ENCODE measurements at places on chromosomes 7 and 10.

GRCh38 chr10:324593-324992, 189.3 kb downstream of the ZMYND11 start:
- no peak for DNase-seq

- no peak for DNase-seq
Observed at GRCh38 chr7:30732606-30733005, 19.3 kb upstream of the INMT start.

GRCh38 chr10:91017198-91017597, 96.3 kb upstream of the ANKRD1 start:
- DNase-seq = no peak

DNA sequence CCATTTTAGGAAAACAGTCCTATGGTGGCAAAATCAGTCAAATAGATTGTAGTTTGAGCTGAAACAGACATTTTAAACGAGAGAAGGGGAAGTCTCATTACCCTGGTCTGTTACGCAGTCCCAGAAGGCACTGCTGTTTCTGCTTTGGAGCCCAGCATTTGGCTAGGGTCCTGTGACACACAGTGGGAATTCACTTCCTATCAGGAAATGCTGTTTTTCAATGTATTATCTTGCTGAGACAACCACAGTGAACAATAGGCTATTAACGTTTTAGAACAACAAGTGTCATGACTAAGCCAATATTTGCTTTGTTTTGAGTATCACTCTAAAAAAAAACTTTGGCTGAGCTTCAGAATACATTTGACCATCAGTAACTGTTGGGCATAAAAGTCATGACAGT, 74.1 kb downstream of the ADD3 start:
- no peak for DNase-seq

DNA sequence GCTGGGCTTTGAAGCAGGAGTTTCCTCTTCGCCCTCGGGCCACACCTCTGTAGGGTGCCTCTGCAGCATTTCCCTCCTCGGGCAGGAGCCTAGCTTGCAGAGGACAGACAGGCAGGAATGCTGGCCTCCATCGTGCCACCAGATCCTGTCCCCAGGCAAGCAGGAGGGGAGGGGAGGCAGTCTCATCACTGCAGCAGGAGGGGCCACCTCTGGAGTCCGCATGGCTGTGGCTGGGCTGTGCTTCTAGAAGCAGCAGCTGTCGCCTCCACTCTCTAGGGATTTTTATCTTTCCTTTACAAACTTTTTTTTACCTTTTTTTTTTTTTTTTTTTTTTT, 181.4 kb downstream of the CUX1 start:
- DNase-seq = peak; percentile 52

GRCh38 chr10:116835658-116836057, 13.6 kb upstream of the ENO4 start:
- DNase-seq = no peak

DNA sequence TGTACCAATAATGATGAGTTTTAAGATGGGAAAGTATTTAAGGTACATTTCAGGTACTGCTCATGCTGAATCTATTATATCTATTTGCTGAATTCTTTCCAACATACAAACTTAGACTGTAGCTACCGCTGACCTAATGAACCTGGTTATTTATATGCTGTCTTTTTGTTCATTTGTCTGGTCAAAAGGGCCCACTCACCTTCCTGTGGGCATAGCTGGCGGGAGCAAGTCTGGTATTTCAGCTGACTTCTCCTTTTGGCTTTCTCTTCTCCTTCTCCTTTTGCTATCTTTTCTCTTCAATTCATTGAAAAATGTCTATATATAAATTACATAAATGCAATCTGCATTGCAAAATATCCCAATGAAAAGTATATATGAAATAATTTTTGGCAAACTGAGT, 9.5 kb downstream of the PLXDC2 start:
- no peak for DNase-seq

- no peak for DNase-seq
Observed at GRCh38 chr7:142405122-142405765, 147.4 kb upstream of the PRSS58 start.

- no peak for DNase-seq
Observed at GRCh38 chr10:3082290-3082689, 14.9 kb downstream of the PFKP start.

GRCh38 chr10:98364432-98365102, 50.4 kb downstream of the PYROXD2 start:
- no peak for DNase-seq

DNA sequence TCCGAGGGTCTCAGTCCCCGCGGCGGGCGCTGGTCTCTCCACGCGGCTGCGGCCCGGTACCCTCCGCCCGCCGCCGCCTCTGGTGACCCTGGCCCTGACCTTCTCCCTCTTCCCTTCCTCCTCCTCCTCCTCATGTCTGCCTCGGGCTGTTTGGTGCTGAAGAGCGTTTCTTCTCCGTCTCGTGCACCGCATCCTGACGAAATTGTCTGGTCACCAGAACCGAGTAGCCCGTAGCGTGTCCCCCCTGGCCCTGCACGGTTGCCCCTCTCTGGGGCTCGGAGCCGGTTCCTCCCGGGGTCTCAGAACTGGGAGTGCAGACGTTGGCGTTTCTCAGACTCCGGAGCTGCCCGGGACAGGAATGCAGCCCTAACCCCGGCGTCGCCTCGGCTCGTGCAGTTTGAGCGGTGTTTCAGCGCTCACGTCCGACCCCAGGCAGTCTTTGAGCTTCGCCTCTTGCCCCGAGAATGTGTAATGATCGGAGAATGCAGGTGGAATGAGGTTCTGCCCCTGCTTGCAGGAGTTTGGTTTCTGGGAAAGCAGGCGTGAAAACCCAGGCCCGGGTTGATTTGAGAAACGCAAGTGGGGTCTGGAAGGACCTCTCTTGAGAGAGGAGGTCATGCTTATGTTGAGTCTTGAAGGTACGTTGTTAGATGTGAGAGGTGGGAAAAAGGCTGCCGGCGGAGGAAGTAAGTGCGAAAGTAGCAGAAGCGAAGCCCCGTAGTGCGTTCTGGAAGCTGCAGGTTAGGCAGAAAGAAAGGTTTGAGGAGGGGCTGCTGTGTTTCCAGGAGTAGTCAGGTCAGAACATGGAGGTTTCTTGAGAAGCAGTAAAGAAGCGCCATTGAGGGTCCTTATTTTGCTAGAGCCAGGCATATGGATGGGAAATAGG, 743 bp downstream of the RBM17 start:
- DNase-seq = peak; percentile 81

DNA sequence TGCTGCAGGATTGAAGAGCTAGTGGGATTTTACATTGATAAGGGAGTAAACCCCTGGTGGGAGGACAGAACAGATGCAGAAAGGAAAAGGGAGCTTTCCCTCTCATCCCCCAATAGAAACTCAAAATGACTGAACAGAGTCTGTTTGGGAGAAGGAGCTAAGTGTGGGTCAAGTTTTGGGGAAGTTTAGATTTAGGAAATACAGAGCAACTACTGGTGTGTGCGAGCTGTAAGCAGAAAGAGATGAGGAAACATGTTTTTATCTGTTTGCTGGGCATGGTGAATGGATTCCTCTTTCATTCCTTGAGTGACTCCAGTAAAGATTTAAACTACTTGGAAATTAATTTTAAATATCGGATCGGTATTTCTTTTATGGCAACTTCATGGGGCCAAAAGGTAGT, 132.7 kb downstream of the AOAH start:
- no peak for DNase-seq

GRCh38 chr7:38411404-38411803, 138.0 kb upstream of the TARP start:
- no peak for DNase-seq

DNA sequence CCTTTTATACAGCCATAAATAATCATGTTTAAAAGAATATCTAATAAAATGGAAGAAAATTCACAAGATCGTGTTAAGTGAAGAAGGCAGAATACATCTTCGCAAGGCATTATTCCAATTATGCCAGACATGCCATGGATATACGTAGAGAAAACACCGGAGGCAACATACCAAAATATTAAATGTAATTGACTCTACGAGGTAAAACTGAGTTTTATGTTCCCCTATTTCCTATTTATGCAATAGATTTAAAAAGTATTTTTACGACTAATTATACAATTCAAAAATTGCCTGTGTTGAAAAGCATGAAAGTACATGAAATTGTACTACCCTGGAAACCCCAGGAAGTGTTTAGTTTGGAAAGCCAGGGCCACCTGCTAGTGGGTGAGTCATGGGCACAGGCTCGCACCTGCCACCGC, 936 bp upstream of the REPIN1 start:
- DNase-seq = no peak

GRCh38 chr7:85041605-85042216, 145.1 kb downstream of the SEMA3D start:
- DNase-seq = peak; percentile 51

GRCh38 chr7:39709768-39710311, 86.5 kb downstream of the RALA start:
- no peak for DNase-seq

GRCh38 chr10:78046711-78047269, 13.1 kb downstream of the RPS24 start:
- DNase-seq = no peak

DNA sequence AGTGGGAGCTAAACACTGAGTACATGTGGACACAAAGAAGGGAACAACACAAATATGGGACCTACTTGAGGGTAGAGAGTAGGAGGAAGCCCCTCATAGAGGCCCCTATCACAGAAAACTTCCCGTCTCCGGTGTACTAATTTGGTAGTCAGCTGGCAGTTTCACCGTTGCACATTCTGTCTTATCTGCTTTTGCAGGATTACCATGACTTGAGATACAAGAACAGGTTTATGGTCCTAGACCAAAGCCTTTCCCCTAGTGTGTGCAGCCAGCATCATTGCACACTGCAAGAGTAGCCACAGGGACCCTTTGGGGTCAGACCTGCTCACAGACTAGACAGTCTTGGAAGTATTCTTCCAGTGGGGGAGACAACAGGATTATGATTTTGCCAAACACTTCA, 5.9 kb upstream of the IFIT1B start:
- no peak for DNase-seq

DNA sequence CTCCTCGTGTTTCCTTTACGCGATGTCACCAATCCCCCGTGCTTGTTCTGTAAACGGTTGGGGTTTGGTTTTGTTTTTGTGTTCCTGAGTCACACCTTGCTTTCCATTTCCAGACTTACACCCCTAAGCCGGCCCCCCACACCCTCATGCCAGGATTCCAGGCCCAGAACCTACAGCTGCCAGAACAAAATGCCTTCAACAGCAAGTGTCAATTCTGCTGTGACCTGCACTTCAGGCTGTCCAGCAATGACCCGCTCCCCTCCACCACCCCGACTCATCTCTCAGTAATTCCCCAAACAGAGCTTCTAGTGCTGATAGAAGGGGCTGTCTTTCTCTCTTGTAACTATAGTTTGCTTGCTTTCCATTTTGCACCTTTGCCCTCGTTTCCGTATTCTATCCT, 722.1 kb upstream of the CELF2 start:
- no peak for DNase-seq

- DNase-seq = no peak
Observed at GRCh38 chr7:95045236-95045923, 138.0 kb downstream of the PPP1R9A start.

- DNase-seq = no peak
Observed at GRCh38 chr7:45088821-45089340, at the start of gene NACAD. Gene NACAD (minus strand): TSS chr7:45088969. CDS start chr7:45088894, 75 bp downstream.

- DNase-seq = no peak
Observed at GRCh38 chr7:98368716-98369115, 32.2 kb downstream of the BAIAP2L1 start.

DNA sequence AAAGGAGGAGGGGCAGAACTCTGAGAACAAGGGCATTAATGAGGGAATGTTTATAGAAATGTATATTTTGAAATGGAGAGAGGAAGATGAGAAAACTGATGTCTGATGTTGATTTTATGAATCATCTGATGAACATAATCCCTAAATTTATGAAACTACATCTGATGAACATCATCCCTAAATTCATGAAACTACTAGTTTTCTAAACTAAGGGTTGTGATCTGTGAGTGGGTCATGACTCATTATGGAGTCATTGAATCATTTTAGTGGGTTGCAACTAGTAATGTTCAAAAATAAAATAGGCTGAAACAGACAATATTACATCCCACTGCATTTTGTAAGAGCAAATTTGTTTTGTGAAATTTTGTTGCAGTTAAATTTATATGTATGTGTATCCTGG, 442.6 kb upstream of the TEX47 start:
- DNase-seq = no peak

All from trophoblast cell (in vitro differentiated cells and primary cell).